ENCODE measurements at places on chromosomes 2 and 18.

- DNase-seq = no peak
These were observed 31.5 kb downstream of the COA5 start for GRCh38 chr2:98576666-98577312.

GRCh38 chr2:140091926-140092325, 1311.7 kb upstream of the NXPH2 start:
- DNase-seq = no peak

GRCh38 chr2:178229927-178230326, 35.6 kb downstream of the OSBPL6 start:
- no peak for DNase-seq

DNA sequence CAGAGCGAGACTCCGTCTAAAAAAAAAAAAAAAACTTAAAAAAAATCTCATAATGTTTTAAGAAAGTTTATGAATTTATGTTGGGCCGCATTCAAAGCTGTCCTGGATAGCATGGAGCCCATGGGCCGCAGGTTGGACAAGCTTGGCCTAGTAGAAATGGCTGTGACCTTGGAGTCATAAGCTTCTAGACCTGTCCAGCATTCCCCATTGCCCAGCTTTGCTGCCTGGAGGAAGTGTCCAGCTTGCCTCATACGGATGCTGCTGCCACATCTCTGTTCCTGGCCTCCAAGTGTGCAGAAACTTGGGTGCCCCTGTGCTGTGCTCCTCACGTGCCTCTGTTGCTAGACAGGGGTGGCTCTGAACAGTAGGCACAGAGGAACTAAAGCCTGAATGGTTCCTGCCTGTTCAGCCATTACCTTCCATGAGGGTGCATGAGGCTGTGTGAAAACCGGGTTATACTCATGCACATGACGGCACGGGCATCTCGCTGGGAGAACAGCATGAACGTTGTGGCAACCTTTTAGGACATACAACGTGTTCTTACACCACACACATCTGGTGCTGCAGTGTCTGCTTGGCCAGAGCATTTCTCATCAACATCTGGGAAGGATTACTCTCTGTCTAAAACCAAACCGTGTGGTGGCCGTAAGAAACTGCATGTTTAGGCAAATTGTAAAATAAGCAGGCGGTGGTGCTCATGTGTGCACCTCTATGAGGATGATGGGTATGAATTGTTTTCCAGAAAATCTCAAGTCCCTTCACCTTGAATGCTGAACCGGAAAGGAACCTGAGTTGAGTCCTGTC, 38.2 kb downstream of the FHOD3 start:
- no peak for DNase-seq

- DNase-seq = no peak
These were observed 563.4 kb downstream of the XIRP2 start for GRCh38 chr2:167451496-167452289.

DNA sequence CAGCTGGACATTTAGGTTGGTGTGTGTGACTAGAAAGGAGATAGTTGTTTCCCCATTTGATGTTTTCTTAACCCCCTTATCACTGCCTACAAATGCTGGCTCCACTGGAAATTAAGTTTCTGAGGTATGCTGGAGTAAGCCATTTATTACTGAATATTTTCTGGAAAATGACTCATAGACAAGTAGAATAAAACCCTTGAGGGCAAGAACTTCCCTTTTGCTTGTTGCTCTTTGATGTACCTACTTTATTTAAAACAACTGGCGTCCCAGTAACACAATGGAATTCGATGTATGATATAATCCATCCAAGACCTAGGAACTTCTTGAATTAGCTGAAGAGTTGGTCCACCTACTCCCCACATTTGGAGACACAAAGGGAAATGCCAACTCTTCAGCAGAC, 33.3 kb upstream of the SESTD1 start:
- no peak for DNase-seq

GRCh38 chr18:10022365-10022764, 108.5 kb downstream of the VAPA start:
- no peak for DNase-seq

DNA sequence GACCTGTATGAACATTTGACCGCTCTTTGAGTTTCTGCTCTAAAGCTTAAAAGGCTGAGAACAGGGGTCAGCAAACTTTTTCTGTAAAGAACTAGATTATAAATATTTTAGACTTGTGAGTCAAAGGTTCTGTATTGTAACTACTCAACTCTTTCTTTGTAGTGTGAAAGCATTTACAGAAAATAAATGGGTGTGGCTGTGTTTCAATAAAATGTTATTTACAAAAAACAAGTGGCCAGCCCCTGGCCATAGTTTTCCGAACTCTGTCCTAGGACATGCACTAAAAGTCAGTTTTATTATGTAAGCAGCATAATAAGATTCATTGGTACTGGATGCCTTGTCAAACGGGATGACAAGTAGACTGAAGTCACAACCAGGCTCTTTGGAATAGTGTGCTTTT, 434.9 kb downstream of the ZEB2 start:
- no peak for DNase-seq

GRCh38 chr18:9755615-9756014, 47.5 kb downstream of the RAB31 start:
- no peak for DNase-seq

GRCh38 chr2:145524836-145525235, 1004.9 kb upstream of the ZEB2 start:
- no peak for DNase-seq

- DNase-seq = no peak
These were observed 155.8 kb upstream of the TANK start for GRCh38 chr2:161004379-161004778.

DNA sequence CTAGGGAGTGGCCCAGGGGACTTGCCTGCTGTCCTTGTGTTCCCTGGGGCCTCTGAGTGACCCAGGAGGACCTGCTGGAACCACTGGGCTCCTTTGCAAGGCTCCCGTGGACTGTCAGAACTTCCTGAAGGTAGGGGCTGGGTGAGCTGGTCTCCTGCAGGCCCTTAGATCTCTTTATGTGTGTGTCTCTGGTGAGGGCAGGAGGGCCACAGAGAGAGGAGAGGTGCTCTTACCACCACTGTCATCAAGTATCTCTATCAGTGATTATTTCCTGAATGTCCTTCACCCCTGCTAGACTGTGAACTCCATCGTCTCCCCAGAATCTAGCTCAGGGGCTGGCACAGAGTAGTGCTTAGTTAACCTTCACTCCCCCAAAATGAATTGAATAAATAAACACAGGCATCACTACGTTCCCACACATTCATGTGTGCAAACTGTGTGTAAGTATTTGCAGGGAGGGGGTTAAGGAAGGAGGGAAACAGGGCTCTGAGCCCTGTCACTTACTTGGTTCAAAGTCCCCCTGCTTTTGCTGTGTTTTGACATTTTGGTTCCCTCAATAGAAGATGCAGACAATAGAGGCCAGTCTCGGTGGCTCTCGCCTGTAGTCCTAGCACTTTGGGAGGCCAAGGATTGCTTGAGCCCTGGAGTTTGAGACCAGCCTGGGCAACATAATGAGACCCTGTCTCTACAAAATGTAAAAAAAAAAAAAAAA, 100.8 kb upstream of the HAAO start:
- no peak for DNase-seq

DNA sequence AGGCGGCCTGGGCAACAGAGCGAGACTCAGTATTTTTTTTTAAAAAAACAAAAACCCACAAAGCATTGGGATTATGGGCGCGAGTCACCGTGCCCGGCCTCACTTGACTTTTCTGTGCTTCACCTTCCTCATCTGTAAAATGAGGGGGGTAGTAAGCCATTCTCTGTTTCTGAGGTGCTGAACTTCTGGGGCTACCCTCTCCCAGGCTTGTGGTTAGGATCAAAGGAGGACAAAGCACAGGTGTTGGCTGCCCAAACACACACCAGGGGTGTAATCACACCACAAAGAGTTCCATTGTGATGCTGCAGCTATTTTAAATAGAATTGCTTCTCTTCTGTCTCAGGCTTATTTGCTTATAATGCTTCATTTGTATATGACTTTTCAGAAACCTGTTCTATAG, 35.8 kb upstream of the INHBB start:
- DNase-seq = no peak

GRCh38 chr2:238786379-238786778, 61.5 kb upstream of the TWIST2 start:
- DNase-seq = no peak

GRCh38 chr18:27579364-27579763, 394.3 kb upstream of the CHST9 start:
- DNase-seq = no peak

- DNase-seq = no peak
These were observed 48.9 kb downstream of the RAB31 start for GRCh38 chr18:9756933-9757470.

- no peak for DNase-seq
These were observed 703.1 kb upstream of the VRK2 start for GRCh38 chr2:57343391-57344006.
